CD4-positive, alpha-beta T cell treated with Interleukin-17A for 4 hours (primary cell): ENCODE measurements at places on chromosomes 16 and 17.

GRCh38 chr17:327296-327695 lies 25.3 kb downstream of the RPH3AL start:
- no peak for DNase-seq

DNA sequence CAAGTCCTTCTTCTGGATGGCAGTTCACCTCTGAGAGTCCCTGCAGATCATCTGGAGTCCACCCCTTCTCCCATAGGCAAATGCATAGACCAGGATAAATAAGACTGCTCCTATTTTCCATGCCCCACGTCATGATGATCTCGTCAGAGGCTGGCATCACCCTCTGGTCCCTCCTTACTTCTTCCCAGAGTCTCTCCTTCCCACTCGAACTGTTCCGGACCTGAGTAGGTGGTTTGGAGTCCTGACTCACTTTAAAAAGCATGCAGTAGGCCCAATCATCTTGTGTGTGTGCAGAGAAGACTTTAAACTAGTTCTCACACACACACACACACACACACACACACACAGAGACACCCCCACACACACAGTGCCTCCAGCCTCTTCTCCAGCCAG lies 72.0 kb downstream of the SOX9 start:
- DNase-seq: no peak

GRCh38 chr16:64962786-64963185 lies 159.1 kb downstream of the CDH11 start:
- no peak for DNase-seq

GRCh38 chr17:10177913-10178505 lies 20.4 kb downstream of the GAS7 start:
- DNase-seq: no peak

DNA sequence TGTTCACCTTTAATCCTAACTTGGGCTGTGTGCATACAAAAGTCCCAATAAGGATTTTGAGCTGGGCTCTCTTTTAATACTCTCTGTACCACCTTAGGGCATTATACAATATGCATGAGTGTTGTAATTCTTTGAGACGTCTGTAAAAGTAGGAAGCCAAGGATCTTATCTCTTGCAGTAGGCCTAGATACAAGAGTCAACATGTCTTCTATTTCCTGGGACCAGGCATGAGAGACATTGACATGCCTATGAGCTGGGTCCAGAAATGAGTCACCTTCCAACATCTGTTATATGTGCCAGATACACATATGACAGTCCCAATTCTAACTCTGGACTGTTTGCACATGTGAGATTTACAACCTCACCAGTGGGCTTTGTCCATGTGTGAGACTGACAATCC lies 1911.2 kb downstream of the TP53TG3F start:
- no peak for DNase-seq

- DNase-seq: no peak
These were observed 330.3 kb upstream of the CDH5 start for GRCh38 chr16:66036184-66036583.

DNA sequence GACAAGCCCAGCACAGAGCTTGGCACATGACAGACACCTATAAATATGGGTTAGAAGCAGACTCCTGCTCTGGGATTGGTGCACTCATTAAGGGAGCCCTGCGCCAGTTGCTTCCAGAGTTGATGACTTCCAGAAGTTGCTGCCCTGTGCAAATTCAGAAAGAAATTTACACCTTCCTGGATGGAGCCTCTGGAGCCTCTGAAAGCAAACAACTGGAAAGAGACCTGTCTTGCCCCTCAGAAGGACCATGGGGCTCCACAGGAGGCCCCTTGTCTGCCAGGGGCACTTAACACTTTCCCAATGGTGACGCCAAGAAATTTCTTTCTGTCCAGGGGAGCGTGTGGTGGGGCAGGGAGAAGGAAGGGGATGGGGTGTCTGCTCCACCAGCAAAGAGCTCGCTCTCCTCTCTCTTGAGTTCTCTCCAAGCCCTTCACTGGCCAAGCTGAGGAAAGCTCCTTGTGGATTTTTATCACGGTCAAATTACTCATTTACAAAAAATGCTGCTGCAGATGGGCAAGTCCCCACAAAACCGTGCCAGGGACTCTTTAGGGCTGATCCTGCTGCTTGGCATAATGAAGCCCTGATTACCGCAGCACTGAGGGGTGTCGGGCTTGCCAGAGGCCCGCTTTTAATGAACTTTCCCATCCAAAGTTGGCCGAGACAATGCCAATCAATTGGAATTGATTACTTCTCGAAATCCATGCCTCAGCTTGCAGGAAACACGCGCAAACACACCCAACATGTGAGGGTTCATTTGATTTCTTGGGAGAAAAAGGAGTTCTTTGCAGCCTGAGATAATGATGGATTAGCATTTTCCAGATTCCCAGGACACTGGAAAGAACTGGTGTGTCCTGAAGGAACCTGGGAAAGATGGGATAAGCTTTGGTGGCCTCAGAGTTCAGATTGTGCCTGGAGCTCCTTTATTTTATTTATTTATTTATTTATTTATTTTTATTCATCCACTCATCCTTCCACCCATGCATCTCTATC lies 583.6 kb upstream of the CDH5 start:
- DNase-seq: no peak

DNA sequence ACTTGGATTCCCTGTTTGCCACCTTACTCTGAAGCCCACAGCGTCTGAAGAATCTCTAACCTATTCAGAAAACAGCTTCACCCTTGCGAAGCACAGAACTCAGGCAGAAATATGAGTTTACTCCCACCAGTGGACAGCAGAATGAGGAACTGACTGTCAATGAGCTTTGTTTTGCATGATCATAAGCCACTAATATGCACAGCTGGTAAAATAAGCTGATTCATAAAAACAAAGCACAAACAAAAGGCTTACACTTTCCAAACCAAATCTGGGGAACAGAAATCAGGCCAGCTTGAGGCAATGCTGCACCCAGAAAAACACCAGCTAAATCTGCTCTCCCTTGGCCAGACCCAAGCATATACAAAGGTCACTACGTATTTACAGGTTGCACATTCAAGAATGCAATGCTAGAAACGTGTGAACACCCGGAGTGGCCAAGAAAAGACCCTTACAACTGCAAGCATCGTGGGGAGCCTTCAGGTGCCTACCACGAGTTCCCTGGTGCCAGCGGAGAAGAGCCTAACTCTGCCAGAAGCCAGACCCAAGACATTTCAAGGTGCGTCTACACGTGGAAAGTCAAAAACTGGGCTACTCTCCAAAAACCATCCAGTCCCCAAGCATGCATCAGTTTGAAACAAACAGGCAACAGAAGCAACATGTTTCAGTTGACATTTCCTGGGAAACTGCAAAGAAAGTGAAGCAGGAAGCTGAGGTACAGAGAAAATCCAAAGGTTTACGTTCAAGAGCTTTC lies 207.1 kb downstream of the ZFHX3 start:
- no peak for DNase-seq

GRCh38 chr17:45155029-45155428 lies 6.6 kb upstream of the HEXIM2 start:
- DNase-seq: peak; percentile 43

- DNase-seq: no peak
These were observed 118.2 kb downstream of the HS3ST2 start for GRCh38 chr16:22932032-22932771.

DNA sequence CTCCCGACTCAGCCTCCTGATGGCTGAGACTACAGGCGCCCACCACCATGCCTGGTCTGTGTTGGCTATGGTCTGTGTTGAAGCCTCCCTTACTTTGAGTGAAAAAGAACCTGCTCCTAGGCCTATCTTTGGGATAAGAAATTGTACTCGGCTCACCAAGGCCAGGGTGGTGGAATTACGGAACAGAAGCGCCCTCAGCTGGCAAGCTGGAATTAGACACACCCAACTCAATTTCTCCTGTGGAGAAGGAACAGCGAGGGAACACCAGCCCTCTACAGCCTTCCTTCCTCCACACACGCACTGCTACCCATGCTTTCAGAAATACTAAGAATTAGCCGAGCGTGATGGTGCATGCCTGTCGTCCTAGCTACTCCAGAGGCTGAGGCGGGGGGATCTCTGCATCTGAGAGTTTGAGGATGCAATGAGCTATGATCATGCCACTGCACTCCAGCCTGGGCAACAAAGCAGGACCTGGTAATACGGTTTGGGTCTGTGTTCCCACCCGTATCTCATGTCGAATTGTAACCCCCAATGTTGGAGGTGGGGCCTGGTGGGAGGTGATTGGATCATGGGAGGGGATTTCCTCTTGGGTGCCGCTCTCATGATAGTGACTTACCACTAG lies 40.1 kb upstream of the RBBP6 start:
- DNase-seq: no peak

DNA sequence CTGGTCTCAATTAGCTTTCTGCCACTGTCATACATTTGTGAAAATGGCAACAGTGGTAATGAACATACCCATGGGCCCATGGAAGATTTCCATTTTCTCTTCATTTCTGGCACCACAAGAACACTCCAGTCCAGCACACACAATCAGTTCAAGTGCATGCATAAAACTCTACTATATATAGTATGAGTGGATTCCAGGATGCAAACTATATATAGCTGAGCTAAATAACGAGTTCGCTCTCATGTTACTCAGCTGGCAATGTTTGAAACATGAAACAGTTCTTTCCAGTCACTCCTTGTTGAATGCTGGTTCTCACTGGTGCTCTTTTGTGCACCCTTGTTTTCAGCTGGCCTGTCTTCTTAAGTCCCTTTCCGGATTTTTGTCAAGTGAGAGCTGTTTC lies 75.2 kb upstream of the DHX40 start:
- no peak for DNase-seq

DNA sequence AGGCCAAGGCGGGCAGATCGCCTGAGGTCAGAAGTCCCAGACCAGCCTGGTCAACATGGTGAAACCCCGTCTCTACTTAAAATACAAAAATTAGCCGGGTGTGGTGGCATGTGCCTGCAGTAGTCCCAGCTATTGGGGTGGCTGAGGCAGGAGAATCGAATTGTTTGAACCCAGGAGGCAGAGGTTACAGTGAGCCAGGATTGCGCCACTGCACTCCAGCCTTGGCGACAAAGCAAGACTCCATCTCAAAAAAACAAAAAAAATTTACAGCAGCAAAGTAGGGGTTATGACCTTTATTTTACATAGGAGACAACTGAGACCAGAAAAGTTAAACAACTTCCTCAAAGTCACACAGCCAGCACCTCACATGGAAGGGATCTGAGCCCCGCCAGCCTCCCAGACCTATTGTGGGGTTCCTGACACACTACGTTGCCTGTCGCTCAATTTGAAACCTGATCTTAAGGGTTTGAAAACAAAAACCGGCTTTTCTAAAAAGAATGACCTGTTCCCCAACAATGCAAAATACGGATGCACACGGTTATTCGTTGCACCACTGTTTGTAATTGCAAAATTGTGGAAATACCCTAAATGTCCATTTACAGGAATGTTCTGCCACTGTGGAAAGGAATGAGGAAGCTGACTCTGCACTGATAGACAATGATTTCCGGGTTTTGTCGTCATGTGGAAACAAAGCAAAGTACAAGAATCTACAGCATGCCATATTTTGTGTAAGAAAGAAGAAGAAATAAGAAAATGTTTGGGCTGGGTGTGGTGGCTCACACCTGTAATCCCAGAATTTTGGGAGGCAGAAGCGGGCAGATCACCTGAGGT lies 77.2 kb downstream of the CNGB1 start:
- DNase-seq: no peak

GRCh38 chr17:50872710-50873424 lies 6.7 kb upstream of the TOB1 start:
- peak; percentile 72 for DNase-seq

GRCh38 chr17:307295-307691 lies 45.3 kb downstream of the RPH3AL start:
- DNase-seq: no peak

- no peak for DNase-seq
These were observed 20.7 kb upstream of the PRM1 start for GRCh38 chr16:11301645-11302501.

DNA sequence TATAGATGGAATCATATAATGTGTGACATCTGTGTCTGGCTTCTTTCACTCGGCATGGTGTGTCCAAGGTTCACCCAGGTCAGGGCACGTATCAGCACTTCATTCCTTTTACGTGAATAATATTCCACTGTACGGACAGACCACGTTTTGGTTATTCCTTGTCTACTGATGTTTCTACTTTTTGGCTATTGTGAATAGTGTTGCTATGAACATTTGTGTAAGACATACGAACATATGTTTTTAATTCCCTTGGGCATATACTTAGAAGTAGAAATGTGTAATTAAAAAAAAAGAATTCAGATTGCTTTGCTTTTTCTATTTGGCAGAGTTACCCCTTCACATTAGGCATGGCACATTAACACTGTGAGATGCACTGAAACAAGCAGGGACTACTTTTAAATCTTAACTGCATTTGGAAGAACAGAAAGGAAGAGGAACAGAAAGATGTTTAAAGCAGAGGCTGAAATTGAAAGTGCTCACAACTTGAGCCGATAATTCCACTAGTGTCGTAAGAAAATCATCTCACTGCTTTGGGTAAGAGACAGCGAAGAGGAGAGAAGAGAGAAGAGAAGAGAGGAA lies 105.3 kb downstream of the VPS53 start:
- DNase-seq: no peak

- no peak for DNase-seq
These were observed 28.0 kb downstream of the GRB7 start for GRCh38 chr17:39765766-39766165.

DNA sequence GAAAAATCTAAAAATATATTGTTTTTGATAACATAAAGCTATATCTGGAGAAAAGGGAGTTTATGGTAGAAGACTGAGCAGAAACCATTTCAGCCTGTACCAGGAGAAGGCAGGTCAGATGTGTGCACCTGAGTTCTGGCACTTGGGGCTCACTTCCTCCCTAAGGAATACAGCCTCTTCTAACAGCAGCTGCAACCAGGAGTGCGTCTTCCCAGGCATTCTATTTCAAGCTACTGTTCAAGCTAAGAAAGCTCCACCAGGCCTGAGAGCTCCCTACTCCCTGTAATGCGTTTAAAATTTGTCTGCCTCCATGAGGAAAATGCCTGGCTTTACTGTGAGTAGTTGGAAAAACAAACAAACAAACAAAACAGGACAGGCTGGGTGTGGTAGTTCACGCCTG lies 96.1 kb downstream of the ZNF778 start:
- no peak for DNase-seq

DNA sequence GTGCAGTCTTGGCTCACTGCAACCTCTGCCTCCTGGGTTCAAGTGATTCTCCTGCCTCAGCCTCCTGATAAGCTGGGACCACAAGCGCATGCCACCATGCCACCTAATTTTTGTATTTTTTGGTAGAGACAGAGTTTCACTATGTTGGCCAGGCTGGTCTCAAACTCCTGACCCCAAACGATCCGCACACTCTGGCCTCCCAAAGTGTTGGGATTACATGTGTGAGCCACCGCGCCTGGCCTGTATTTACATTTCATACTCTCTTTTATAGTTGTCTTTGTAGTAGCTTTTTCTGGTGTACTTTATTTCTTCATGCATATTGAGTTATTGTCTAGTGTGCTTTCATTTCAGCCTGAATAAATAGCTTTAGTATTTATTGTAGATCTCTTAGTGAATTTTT lies 10.1 kb upstream of the ADORA2B start:
- DNase-seq: no peak
